Osteoblast (primary cell): ENCODE measurements at places on chromosomes 6 and 20. TPM values are rescaled to one million over a fixed set of nuclear protein-coding genes. Genes with fewer than 3 reads are reported as not detected.

The ADGRB3 gene
- not detected in 2 replicates for total RNA-seq

The TLDC2 gene
- total RNA-seq = not detected in 2 replicates

The UBE2C gene
- 2.5 and 2.7 TPM in 2 replicates for total RNA-seq

The RAET1G gene
- total RNA-seq = 1.5 and 1.8 TPM in 2 replicates

DNA sequence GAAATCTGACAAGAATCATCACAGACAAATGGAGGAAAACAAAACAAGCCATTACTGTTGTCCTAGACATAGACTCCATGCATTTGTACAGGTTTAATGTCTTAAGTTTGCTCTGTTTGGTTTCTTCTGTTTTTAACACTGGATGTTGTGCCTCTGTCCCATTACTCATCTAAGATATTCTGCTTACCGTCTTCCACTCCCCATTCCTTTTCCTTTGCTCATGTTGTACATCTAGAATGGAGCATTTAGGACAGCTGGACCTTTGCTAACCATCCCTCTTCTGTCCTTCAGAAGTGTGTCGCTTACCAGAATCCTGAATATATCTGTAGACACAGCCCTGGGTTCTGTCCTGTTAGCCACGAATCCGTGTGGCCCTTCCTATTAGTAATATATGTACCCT lies 35.2 kb downstream of the RAB22A start:
- DNase-seq = peak; percentile 44

- peak; percentile 80 for DNase-seq
Measured at GRCh38 chr6:151576633-151577032, 82.8 kb downstream of the CCDC170 start.

DNA sequence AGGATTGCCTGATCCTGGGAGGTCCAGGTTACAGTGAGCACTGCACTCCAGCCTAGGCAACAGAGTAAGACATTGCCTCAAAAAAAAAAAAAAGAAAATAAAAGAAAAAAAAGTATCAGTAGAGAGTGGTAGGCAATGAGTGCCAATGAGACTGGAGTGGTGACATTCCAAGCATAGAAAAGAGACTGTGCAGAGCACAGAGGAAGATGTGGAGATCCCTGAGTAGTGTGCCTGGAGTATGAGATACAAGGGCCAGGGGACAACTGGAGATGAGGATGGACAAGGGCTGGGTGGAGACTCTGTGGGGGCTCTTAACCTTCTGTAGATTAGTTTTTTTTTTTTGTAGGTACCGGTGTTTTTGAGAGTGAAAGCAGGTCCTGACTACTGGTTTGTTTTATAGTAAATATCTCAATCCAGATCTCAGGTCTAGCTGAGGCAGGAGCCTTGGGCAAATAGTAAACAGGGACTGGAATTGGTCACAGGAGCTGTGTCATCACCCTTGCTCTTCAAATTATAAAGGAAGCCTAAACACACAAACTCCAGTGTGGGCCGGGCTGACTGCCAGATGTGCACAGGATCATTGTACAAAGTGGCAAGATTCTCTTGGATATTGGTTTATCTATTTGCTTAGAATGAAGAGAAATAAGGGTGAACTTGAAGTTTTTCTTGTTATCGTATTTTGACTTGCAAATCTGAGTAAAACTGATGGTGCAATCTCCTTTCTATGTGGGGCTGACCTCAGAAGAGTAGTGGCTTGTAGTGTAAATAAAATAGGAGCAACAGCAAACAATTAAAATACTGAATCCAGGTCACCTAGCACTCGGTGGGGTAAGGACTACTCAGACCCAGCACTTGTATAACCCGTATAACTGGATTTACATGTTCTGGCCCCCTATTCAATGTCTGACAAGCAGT lies 144.9 kb downstream of the SOX4 start:
- no peak for DNase-seq

GRCh38 chr20:49312661-49313060 lies 34.8 kb upstream of the ZNFX1 start:
- no peak for DNase-seq

DNA sequence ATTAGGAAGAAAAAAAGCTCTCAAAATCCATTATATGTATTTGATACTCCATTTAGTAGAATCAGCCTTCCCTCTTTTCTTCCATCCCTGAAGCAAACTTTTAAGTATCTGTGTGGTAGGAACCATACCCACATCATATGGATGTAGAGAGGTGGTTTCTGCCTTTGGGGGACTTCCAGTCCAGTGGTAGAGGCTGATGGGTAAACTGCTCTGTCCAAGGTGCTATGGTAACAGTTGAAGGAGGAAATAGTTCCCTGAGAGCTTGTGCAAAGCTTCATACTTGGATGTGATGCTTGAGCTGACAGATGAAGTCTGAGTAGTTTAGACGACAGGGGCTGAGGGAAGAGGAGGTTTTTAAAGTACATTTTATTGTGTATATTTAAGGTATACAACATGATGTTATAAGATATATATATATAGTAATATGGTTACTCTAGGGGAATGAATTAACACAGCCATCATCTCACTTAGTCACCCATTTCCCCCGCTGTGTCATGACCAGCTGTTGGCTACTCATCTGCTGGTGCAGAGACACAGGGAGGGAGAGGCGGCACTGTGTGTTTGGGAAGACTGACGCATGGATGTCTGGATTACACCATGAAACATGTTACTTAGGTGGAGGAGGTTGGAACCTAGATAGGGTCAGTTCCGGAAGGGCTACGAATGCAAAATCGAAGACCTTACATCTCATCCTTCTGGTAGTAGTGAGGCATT lies 185.2 kb downstream of the FARS2 start:
- DNase-seq = peak; percentile 69

GRCh38 chr6:84953111-84953755 lies 188.8 kb upstream of the TBX18 start:
- DNase-seq = peak; percentile 53

GRCh38 chr6:134816780-134817179 lies 133.1 kb downstream of the ALDH8A1 start:
- no peak for DNase-seq

DNA sequence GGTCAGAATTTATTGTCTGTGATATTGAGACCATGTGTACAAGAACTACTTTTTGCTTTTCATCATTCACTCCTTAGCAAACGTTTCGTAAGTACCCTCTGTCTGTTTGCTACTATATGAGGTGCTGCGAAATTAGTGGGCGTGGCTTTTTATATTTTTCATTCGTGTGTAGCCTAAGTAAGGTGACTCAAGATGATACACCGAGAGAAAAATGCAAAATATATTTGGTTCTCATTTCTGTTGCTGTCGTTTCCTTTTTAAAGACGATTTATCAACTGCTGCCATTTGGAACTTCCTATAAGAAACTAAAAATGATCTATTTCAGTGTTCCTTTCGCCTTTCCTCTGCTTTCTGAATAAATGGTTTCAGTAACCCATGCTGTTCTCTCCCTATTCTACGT lies 61.2 kb downstream of the VAPB start:
- no peak for DNase-seq

DNA sequence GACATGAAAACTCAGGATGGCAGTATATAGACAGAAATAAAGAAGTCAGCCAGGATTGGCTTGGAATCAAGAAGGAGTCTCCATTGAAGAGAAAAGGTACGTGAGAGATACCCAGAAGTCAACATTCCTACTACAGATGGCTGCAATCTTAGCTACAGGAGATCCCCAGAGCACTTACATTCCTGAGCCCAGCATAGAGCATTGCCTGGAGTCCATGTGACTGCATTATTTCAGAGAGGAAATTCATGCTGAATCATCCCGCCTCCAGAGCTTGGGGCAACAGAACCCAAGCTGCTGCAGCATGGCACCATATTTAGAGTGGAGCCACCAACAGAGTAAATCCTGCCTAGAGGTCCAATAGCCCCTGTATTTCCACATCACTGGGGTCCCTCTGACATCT lies 125.0 kb upstream of the GRIK2 start:
- no peak for DNase-seq

GRCh38 chr6:26550250-26550993 lies 12.3 kb downstream of the HMGN4 start:
- peak; percentile 93 for DNase-seq
